ENCODE measurements at places on chromosomes 4 and X.

GRCh38 chr4:56681158-56681852 lies at the start of gene HOPX:
HOPX (minus strand) TSS chr4:56681296; CDS start chr4:56657816, 23,480 bp downstream.
- DNase-seq: no peak

GRCh38 chrX:21944136-21944615 lies 3.7 kb downstream of the SMS start:
- no peak for DNase-seq

DNA sequence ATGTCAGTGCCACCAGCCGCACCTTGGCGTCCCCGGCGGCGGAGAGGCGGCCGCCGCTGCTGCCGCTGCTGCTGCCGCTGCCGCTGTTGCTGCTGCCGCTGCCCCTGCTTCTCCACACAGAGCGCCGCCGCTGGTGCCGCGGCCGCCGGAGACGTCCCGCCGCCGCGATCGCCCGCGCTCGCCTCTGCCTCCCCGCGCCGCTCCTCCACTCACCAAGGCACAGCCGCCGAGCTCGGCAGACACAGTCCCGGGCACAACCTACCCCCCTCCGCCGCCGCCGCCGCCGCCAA lies at the start of gene PPP3CA:
Gene PPP3CA, minus strand, starts transcription at position 260 of the 290 bp plus-strand sequence.
- DNase-seq: no peak

DNA sequence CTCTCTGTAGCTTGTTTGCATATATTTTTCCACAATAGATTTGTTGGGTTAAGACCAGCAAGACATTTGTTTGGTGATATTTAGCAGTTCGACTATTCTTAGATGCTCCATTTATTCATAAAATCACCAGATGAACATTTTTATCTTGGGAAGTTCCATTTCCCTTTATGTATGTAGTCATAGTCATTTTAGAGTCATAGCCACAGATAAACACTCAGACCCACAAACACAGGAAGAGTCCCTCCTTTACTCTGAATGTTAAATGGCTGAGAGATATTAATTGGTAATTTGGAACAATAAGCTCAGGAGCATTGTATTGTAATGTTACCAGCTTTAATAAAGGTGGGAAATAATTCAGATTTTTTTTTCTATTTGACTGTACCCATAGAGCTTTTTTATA lies 1608.7 kb downstream of the STIM2 start:
- DNase-seq: no peak

- no peak for DNase-seq
Measured at GRCh38 chrX:68634649-68635227, 12.7 kb upstream of the STARD8 start.

- DNase-seq: peak; percentile 45
Measured at GRCh38 chr4:88897180-88897579, 159.8 kb downstream of the FAM13A start.

Data from NCI-H524 treated with DMSO at 0.1 percent for 48 hours (cell line).